ENCODE measurements at places on chromosomes 12 and 14.
A peak's percentile ranks its signal among the peaks of the same experiment; 100 is the strongest.

GRCh38 chr14:53037016-53037415, 86.2 kb upstream of the FERMT2 start:
- no peak for DNase-seq

DNA sequence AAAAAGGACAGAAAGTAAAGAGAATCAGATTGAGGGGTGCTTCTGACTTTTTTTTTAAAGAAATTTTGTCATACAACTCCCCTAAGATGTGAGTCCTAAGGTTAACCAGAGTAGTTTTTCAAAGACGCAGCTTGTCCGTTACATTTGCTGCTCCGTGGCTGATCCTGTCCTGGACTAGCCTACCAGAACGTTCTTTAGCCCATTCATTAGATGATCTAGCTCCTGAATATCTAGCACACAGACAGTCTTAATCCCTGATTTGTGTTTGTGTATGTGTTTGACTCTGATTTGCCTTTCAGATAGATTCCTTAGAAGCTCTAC, 60.3 kb downstream of the SAMD4A start:
- no peak for DNase-seq

- peak; percentile 85 for DNase-seq
These were observed 42.2 kb downstream of the TAOK3 start for GRCh38 chr12:118330421-118331018.

DNA sequence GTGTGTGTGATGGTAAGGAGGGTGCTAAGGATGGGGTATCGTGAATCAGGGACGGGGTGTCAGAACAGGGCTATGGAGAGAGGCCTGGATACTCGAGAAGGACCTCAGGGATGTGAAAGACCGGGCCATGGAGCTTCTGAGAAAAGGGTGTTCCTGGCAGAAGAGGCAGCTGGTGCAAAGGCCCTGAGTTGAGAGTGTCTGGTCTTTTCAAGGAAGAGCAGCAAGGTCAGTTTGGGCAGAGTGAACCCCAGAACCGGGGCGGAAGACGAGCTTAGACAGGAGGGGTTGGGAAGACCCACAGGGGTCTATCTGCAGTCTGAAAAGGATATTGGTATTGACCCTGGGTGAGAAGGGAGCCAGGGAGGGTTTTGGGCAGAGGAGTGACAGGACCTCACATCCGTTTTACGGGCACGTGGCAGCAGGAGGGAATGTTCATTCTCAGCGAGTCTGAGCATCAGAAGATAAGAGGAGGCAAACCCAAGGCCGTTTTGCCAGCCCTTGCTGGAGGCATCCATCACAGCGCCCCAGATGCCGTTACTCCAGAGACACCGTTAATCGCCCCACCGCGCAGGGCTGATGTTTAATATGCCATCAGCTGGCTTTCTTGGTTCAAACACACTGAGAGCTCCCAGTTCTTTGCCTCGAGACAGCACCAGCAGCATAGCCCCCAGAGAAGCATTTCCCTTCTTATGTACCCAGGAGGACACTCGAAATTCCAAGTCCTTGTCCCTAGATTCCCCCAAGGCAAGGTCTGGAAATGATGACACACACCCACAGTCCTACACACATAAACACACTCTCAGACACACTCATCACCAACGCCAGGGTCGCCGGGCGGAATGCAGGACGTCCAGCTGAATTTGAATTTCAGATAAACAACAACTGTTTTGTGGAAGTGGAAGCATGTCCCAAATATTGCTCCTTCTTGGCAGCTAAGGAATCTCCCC, 41.4 kb upstream of the EML1 start:
- DNase-seq, result no peak

DNA sequence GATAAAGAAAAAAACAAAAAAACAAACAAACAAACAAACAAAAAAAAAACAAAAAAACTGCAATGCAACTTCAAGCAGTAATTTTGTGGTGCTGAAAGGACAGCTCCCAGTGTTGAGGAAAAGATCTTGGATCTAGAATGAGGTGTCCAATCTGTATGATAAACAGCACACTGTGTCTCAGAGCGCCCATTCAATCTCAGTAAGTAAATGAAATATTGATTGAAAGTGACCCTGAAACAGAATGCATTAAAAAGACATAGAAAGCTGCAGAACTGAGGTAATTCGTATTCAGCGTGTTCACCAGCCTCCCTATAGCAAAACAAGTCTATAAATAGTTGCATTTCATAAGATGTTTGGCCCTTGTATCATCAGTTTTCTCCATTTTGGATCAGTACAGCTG, 153.0 kb downstream of the NOVA1 start:
- peak; percentile 11 for DNase-seq

GRCh38 chr12:87142342-87142741, 886.2 kb upstream of the MGAT4C start:
- DNase-seq, result peak; percentile 35

- DNase-seq, result no peak
These were observed 75.3 kb upstream of the SFSWAP start for GRCh38 chr12:131635491-131636122.

DNA sequence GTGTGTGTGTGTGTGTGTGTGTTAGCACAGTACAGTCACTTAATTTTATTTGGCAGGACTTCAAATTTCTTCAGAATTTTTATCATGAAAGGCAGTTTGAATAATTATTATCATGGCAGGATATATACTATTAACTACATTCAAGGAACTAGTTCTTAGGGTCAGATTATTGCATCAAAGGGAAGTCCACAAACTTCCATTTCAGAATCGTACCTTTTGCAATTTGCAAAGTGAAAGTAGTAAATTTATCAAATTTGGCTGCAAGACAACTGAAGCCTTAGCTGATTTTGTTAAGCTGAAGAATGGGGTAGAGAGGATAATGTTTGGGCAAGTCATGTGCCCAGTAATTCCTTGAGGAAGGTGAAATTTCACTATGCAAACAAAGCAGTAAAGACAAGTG, 68.2 kb downstream of the PLEKHG7 start:
- peak; percentile 24 for DNase-seq

DNA sequence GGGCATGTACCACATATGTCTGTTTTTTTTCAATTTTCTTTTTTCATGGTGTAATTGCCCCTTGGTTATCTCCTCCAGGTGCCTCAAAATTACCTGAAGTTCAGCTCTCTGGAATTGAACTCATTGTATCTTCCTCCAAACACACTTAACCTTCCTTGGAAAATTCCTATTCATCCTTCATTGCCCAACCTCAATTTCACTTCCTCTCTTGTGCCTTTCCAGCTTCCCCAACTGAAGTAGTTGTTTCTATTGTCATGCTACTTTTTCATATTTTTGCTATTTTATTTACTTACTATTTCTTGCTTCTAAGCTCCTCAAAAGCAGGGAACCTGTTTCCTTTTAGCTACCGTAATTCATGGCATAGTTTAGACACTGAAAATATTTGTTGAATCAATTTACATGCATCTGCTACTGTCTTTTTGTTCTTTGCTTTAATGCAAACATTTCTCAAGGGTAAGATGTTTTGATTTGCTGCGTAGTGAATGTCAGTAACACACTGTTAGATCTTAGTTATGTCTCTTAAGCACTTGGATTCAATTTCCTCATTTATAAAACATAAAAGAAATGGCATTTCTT, 37.0 kb upstream of the STXBP6 start:
- no peak for DNase-seq

DNA sequence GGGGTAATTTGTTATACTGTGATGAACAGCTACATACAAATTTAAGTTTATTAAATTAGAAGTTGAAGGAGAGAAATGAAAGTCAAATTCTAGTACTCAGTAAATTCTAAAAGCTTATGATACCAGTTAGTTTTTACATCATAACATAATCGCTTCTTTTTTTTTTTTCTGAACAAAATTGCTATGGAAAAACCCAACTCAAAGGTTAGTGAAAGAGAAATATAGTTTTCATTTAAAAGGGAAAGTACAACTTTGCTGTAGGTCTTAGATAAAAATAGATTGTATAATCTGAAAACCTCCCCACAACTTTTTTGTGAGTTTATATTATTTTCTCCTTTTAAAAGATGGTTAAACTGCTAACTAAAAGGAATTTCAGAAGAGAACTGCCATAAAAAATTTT, 53.7 kb upstream of the LRRK2 start:
- no peak for DNase-seq

GRCh38 chr14:61523751-61524150, 171.6 kb upstream of the HIF1A start:
- no peak for DNase-seq

DNA sequence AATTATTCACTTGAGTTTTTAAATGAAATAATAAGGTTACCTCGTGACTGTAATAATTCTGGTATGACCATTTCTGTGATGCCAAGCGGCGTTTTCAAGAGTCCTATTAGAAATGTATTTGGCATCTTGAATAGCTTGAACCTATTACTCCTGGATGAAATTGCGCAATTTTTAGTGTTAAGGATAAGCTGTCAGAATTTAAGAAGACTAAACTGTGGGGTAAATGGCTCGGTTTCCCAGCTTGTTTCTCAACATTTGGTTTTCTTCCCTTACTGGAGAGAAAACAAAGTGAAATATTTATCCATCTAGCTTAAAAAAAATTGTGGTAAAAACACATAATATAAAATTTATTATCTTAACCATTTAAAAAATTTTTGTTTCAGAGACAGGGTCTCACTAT, 26.8 kb downstream of the PCNX1 start:
- no peak for DNase-seq

DNA sequence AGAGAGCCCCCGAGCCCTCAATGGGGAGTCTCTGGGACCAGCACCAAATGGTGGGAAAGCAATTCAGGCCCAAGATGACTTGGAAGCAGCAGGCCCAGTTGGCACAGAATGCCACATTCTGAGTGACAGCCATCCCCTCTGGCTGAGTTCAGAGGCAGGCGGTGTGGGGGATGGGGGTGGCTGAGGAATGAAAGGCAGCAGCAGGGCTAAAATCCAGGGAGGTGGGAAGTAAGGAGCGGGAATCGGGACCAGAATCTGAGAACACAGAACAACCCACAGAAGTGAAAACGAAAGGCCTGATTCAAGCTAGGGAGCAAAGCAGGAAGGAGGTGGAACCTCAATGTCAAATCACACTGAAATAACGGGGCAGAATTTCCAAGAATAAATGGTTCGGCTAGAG, 171.2 kb downstream of the CALM1 start:
- DNase-seq, result no peak

DNA sequence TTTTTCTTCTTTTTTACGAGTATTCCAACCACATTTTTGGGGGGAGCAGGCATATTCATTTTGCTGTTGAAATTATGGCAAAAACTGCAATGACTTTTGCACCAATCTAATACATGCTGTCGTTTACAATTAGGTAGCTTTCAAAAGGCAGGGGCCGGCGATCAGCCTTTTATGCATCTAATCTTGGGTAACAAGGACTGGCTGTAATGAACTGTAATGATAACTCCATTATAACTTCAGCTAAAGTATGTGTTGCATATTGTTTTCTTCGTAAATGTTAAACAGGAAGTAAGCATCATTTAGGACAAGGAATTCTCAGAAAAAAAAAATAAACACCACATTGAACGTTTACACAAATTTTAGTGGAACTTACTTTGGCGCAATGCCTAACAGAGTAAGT, 30.3 kb upstream of the KLRF1 start:
- DNase-seq, result no peak

GRCh38 chr14:74702293-74702692, 10.6 kb downstream of the AREL1 start:
- DNase-seq, result no peak

- DNase-seq, result no peak
These were observed 116.9 kb upstream of the ATF1 start for GRCh38 chr12:50647031-50647430.

GRCh38 chr12:21818627-21819026, 44.1 kb upstream of the KCNJ8 start:
- peak; percentile 78 for DNase-seq

DNA sequence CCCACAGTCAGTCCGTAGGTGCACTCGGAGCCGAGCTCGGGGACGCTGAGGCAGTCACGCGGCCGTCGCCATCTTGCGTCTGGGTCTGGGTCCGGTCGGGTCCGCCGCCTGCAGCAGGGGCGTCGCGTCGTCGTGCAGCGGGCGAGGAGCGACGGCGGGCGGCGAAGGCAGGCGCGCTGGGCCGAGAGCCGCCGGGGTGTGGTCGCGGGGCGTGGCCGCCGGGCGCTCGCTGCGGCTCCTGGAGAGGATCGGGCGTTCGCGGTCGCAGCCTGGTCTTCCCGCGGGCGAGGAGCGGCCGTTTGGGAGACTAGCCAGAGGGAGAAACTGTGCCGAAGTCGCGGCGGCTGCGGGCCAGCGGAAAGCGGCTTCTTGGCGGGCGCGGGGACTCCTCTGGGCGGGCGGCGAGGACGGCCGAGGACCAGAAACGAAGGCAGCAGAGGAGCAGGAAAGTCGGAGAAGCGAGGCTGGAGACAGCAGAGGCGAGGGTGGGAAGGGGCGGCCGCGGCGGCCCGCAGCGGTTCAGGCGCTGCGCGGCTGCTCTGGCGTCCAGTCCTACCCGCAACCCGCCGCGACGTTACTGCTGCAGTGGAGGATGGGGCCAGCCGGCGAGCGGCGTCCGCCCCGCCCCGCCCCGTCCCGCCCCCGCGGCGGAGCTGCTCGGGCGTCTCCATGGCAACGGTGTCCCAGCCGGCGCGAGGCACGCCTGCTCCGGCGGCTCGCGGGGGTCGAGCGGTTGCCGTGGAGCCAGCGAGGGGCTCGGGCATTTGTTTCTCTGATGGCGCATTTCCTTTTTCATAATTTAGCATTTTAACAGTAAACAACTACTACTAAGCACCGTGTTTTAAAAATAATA, at the start of gene PNMA1:
Gene PNMA1, minus strand, starts transcription at position 582 of the 853 bp plus-strand sequence. CDS start 745 bp downstream, outside the sequence.
- peak; percentile 81 for DNase-seq

- DNase-seq, result peak; percentile 97
These were observed 5.0 kb downstream of the OR10AD1 start for GRCh38 chr12:48197971-48198671.

GRCh38 chr12:114395755-114396152, 10.2 kb downstream of the TBX5 start:
- no peak for DNase-seq

GRCh38 chr14:69879175-69880043, at the start of gene SMOC1:
Gene SMOC1, plus strand, starts transcription at chr14:69879416. Its CDS starts 263 bp downstream, at chr14:69879679.
- DNase-seq, result peak; percentile 94

DNA sequence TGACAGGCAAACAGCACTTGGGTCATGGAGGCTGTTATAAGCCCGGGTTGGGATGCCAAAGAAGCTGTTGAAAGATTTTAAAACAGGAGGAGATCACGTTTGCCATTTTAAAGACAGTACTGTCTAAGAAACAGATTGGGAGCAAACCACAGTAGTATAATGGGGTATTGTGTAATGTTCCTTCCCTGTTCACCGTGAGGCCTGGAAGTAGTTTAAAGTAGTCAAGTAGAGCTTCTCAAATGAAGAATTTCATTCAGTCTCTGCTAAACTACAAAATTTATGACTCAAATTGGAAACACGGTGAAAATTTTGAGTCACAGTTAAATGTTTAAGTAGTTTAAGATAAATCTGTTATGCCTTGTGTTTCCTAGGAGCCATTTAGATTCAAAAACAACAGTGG, 35.8 kb downstream of the ATP2A2 start:
- DNase-seq, result peak; percentile 78
